ENCODE measurements at places on chromosomes 4 and X.

- no peak for DNase-seq
Observed at GRCh38 chr4:15562114-15562513, 92.4 kb downstream of the CC2D2A start.

- no peak for DNase-seq
Observed at GRCh38 chrX:80817002-80817401, 7.3 kb upstream of the BRWD3 start.

- no peak for DNase-seq
Observed at GRCh38 chrX:123219916-123220315, 35.8 kb downstream of the GRIA3 start.

DNA sequence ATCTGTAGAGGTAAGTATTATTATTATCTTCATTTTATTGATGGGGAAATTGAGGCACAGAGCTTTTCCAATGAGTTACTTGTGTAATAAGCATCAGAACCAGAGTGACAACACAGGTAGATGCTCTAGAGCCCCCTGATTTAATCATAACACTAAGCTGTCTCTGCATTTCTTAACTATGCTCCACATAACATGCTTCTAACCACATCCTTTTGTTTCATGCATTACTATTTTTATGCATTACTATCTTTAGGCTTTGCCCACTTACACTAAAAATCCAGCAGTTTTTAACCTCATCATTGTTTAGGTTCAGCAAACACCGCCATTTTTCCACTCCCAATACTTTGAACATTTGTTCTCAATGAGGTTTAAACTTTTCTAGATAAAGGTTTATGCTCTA lies 1900.8 kb upstream of the PCDH10 start:
- no peak for DNase-seq

- no peak for DNase-seq
Observed at GRCh38 chrX:5971300-5971699, 257.4 kb downstream of the NLGN4X start.

DNA sequence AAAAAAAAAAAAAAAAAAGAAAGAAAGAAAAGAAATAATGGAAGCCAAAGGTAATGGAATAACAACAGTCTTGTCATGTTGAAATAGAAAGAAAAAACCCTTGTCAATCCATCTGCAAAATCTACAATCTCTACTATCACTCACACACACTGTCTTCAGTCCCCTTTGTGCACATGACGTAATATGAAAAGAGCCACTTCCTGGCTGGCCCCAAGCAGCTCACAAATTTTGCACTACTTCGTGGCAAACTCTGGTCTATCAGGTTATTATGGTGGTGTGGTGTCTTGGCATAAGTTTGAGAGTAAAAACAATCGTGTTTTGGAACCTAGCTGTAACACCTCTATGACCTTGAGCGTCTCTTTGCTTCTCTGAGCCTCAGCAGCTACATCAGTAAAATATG lies 8.3 kb upstream of the AFAP1 start:
- DNase-seq, result no peak

DNA sequence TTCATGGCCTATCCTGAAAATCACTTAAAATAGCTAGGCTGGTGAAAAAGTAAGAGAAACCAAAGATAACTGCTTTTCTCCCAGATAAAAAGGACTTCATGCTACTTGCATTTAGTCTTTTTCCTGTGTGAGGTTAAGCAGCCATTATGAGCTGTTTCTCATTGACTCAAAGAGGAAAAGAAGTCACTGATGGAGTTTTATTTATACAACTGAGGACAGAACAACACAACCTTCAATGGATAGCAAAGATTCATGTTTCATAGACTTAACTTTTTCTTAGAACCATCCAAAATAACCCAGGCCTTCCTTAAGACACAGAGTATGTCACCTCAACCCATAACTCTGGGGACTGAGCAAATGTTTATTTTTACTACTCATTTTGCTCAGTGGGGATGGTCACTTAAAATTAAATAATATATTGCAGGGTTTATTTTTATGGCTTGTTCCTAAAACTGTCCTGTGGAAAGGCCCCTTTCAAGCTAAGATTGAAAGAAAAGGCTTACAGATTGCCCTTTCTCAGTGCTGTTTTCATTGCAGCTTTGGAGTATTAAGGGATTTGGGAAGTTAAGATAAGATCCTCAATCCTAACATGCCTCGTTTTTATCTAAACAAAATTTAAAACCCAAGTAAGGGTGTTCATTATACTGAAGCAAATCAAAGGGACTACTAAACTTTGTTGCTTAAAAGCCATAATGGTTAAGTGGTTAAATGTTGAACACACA lies 252.6 kb upstream of the MAD2L1 start:
- no peak for DNase-seq

Data from AG20443 (cell line).